Activated T-cell treated with anti-CD3 and anti-CD28 coated beads, Interleukin-2, amount 50 U/mL, for 48 hours (primary cell): ENCODE measurements at places on chromosomes 11 and 22.

GRCh38 chr11:104433751-104434150 lies 269.8 kb upstream of the PDGFD start:
- no peak for DNase-seq

DNA sequence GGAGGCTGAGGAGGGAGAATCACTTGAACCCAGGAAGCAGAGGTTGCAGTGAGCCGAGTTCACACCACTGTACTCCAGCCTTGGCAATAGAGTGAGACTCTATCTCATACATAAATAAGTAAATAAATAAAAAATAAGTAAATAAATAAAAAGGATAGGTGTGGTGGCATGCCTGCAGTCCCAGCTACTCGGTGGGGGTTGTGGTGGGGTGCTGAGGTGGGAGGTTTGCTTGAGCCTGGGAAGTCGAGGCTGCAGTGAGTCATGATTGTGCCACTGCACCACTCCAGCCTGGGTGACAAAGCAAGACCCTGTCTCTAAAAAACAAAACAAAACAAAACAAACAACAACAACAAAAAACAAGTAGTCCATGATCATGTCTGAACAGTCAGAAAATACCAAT lies 3.1 kb downstream of the LARGE2 start:
- DNase-seq = no peak

- DNase-seq = no peak
These were observed 51.5 kb upstream of the RPS13 start for GRCh38 chr11:17129003-17129402.

- DNase-seq = no peak
These were observed 1.4 kb downstream of the PRR14L start for GRCh38 chr22:31748490-31748889.

- no peak for DNase-seq
These were observed 1.7 kb upstream of the LINC01488 start for GRCh38 chr11:69479591-69480271.

- no peak for DNase-seq
These were observed 39.9 kb downstream of the CD44 start for GRCh38 chr11:35178873-35179272.

GRCh38 chr11:113532697-113533424 lies 57.7 kb upstream of the DRD2 start:
- peak; percentile 65 for DNase-seq

DNA sequence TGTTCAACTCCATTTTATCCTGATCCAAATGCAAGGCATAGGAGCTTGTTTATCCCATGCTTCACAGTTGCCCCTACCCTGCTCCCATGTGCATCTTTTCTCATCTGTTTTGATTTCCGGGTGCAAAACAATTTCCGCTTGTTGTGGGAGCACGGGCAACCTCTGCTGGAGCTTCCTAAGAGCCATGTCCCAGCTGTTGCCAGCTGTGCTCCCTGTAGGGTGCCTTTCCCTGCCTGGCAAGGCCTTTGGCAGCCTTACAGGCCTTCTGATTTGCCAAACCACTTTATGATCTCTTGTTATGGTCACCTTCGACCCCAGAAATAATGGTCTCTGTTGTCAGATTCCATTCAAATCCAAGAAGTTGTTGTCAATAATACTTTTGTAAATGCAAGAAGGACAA lies 1038.5 kb downstream of the OPCML start:
- no peak for DNase-seq

GRCh38 chr11:126514061-126514693 lies 158.7 kb downstream of the ST3GAL4 start:
- DNase-seq = no peak

- no peak for DNase-seq
These were observed 34.3 kb downstream of the PRR5L start for GRCh38 chr11:36330411-36330810.

- no peak for DNase-seq
These were observed 33.5 kb upstream of the CRTAM start for GRCh38 chr11:122804796-122805195.

- no peak for DNase-seq
These were observed 262.1 kb downstream of the DDX10 start for GRCh38 chr11:108926841-108927577.

DNA sequence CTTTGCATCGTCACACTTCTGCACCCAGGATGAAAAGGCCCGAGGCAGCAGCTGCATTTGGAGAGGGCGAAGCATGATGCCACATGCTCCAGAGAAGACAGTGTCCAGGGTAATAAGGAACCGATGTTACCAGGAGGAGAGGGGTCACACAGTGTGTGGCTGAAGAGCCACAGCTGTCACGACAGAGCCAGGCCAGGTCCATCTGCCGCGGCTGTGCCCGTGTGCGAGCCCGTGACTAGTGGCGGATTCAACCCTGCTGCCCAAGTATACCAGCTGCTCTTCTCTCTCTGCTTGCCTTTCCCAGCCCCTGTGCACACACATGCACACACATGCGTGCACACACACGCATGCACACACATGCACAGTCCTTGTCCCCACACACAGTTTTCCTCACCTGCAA lies 1432.5 kb downstream of the BRD1 start:
- no peak for DNase-seq

- no peak for DNase-seq
These were observed 134.8 kb upstream of the DDI1 start for GRCh38 chr11:103901656-103902055.
